ENCODE measurements at places on chromosomes 1 and 21.

GRCh38 chr1:18536915-18537314 is 56.2 kb downstream of the KLHDC7A start:
- DNase-seq: no peak

- DNase-seq: no peak
These were observed 244.9 kb downstream of the DISC1 start for GRCh38 chr1:231871471-231871870.

DNA sequence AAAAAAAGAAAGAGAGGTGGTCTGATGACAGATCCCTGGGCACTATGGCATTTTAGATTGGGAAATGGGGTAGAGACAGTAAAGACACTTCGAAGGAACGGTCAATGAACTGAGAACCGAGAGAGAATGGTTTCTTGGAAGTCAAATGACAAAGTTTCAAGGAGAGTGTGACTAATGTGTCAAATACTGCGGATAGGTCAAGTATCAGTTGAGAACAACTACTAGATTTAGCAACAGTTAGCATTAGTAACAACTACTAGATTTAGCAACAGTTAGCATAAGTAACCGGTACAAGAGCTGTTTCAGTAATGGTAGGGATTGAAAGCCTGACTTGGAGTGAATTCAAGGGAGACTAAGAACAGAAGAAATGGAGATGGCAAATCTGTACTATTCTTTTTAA is 35.0 kb downstream of the UROD start:
- DNase-seq: no peak

DNA sequence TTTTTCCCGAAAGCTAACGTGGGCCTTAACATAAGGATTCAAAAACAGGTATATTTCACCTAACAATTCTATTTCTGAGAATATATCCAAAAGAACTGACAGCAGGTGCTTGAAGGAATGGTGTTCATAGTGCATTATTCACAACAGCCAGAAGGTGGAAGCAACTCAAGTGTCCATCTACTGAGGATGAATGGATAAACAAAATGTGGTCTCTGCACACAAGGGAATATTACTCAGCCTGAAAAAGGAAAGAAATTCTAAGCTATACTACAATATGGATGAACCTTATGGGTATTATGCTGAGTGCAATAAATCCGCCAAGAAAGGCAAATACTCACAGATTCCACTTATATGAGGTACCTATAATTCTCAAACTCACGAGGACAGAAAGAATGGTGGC is 6.1 kb upstream of the RIPPLY3 start:
- DNase-seq: no peak

DNA sequence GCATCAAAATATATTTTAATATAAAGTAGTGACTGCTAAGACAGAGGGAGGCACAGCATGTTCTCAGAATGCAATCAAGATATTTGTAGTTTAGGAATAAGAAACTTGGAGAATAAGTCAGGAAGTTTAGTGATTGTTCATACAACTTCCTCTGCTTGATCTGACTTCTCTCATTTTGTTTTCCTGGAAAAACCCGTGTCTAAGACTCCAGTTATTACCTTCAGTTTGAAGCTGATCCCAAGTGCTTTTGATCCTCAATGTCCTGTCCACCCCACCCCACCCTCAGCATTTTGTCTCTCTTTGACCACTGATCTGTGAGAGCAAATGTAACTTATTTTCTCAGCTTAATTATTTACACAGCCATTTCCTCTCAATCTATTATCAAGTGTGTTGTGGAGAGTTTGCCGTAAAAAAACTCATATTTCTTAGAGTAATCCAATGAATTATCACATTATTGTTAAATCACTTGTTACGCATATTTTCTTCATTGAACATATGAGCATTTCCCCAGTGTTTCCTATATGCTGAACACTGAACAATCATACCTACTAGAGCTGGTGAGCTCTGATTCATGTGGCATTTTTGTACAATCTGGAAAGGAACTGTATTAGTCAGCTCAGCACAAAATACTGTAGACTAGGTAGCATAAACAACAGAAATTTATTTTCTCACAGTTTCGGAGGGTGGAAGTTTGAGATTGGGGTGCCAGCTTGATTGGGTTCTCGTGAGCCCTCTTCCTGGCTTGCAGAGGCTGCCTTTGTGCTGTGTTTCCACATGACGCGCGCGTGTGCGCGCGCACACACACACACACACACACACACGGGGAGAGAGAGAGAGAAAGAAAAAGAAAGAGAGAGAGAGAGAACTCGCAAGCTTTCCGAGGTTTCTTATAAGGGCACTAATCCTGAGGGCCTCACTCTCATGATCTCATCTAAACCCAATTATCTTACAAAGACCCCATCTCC is 65.5 kb upstream of the DPYD start:
- DNase-seq: no peak

DNA sequence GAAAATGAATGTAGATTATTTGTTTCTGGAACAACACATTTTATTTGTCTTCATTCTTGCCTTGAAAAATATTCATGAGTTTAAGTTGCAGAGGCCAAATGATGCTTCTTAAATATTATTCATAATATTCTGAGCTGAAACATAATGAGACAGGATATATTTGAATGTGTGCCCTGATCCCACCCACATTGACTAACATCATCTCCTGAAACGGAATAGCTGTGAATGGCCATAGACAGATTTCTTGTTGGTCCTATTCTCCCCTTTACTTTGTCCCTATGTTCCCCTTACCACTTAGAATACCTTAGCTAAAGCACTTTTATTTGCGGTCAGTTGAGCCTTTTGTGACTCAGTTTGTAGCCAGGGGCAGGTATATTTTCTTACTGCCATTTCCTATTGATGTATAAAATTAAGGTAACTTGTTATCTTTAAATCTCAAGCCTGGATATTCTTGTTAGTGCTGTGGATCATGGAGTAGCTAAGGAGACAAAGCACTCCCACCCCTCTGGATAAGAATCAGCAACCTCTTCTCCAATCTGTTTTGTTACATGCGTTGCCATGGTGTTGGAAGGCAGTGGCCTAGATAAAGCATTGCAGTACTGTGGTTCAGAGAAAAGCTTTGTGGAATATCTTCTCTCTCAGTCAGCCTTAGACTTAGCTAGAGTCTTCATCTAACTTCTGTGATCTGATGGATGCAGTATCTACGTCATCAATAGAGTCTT is 478.5 kb upstream of the DEPDC1 start:
- peak; percentile 10 for DNase-seq
